ENCODE measurements at places on chromosomes 11 and 22. TPM values are rescaled to one million over a fixed set of nuclear protein-coding genes. Genes with fewer than 3 reads are reported as not detected.
A peak's percentile ranks its signal among the peaks of the same experiment; 100 is the strongest.

DNA sequence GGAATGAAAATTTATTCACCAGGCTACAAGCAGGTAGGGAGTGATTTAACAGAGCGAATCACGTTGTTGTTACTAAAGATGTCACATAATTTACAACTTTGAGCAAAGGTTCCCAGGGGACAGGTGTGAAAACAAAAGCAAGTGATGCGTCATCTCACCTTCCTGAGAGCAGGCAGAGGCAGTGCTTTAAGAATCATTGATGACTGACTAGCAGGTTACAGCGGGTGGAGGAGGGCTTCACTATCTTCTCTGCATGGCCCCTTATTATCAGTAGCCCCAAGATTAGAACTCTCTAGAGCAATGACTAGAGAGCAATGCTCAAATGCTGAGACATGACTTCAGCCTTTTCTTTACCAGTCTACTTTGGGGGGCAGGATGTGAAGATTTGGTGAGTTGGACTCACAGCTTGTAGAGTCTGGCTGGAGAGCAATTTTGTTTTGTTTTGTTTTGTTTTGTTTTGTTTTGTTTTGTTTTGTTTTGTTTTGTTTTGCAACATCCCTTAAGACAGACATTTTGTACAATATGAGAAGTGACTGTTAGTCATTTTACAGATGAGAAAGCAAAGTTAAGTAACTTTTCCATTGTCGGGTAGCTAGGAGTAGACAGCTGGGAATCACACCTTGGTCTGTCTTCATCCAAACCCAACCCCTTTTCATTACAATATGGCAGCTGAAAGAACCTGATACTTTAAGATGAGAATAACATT lies 84.8 kb downstream of the SLC1A2 start:
- peak; percentile 81 for DNase-seq

DNA sequence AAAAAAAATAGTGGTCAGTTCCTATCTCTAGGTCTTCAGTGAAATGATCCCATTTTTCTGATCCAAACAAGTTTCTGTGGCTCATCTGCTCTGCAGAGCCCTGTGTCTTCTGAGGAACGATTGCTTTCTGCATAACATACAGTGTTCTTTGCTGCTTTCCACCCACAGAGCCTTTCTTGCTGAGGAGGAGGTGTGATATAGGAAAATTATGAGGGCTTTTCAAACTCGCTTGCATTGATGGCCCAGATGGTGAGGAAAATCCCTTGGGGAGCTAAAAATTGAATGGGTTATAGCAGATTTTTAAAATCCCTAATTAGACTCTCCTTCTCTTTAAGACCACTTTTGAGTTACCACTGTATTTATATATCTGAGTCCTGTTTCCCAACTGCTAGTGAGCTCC lies 31.3 kb downstream of the JAM3 start:
- DNase-seq: no peak

- DNase-seq: peak; percentile 65
These were observed 16.0 kb downstream of the USH1C start for GRCh38 chr11:17528181-17528691.

DNA sequence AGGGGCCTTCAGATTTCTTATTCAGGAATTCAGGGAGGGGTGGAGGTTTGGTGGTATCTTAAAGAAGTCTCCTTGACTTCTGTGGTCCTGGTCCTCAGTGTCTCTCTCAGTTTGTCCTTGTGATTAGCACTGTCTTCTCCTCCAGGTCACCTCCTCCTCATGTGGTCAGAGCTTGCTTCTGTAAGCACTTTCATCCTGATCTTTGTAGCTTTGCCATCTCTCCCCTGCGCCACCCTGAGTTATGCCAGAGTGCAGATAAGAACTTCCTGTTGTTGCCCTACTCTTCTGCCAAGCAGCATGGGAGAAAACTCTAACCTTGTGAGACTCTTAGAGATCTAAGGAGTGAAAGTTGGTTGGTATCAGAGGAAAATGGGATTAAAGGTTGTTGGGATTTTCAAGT lies 30.9 kb downstream of the MICAL2 start:
- DNase-seq: no peak

GRCh38 chr11:5303626-5304025 lies 1.9 kb upstream of the OR51B4 start:
- DNase-seq: no peak

MMP8 gene
- not detected for total RNA-seq

FAM83F gene
- total RNA-seq: not detected

DNA sequence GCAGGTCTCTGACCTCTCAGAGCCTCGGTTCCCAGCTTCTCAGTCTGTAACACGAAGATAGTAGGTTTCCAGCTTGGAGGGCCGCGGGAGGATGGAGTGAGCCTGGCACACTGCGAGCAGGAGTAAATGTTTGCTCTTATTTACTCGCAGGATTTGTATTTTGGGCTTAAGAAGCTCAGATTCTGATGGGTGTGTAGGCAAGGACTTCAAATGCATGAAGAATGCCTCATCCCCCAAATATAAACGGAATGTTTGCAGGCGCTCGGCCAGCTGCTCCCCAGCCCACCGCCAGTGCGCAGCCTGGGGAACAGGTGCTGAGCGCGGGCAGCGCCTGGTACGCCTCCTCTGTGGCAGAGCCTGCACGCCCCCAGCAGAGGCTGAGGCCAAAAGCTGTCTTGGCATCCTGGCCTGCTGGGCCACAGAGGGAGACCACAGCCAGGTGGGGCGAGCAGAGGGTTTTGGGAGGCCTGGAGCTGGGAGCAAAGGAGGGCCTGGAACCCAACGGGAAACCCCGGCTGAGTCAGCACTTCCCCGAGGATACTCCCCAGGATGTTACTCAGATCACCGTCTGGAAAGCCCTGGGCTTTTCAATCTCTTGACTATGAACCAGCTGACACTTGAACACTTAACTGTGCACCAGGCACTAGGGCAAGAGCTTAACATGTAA lies 9.4 kb downstream of the EHD1 start:
- DNase-seq: peak; percentile 99

LGR4 gene
- 3.9 TPM for total RNA-seq

DNA sequence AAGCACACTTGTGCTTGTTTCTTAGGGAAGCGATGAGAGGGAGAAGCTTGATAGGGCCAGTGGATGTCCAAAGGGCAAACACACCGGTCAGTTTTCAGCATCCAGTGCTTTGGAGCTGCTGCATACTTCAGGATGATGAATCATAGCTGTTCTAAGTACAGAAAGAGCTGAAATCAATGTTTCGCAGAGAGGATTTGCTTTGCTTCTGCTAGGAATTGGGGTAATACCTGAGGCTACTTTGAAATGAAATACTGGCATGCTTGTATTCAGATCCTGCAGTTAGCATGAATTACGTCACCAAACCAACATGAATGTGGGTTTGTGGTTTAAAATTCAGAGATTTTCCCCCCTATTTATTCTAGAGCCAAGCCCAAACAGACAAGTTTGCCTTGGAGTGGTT lies 41.7 kb upstream of the SC5D start:
- peak; percentile 43 for DNase-seq

LRRC32 gene
- total RNA-seq: 0.06 TPM

- DNase-seq: peak; percentile 61
These were observed 122.5 kb downstream of the WNT11 start for GRCh38 chr11:76083563-76084451.

RASSF10 gene
- not detected for total RNA-seq

- DNase-seq: no peak
These were observed 77.5 kb upstream of the BID start for GRCh38 chr22:17851759-17852158.

DNA sequence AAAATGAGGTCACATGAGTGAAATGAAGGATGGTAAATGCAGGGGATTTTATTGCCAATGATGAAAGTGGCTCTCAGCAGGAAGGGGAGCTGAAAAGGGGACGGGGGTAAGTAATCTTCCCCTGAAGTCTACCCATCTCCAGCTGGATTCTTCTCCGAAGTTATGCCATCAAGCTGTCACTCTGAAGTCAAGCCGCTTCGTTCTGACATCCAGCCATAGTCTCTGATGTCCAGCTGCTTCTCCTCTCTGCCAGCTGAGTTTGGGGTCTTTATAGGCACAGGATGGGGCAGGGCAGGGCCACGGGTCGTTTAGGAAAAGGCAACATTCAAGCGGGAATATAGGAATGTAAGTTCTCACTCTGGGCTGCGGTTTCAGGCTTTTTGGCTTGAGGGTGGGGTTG lies 181.9 kb upstream of the ANO3 start:
- no peak for DNase-seq

DNA sequence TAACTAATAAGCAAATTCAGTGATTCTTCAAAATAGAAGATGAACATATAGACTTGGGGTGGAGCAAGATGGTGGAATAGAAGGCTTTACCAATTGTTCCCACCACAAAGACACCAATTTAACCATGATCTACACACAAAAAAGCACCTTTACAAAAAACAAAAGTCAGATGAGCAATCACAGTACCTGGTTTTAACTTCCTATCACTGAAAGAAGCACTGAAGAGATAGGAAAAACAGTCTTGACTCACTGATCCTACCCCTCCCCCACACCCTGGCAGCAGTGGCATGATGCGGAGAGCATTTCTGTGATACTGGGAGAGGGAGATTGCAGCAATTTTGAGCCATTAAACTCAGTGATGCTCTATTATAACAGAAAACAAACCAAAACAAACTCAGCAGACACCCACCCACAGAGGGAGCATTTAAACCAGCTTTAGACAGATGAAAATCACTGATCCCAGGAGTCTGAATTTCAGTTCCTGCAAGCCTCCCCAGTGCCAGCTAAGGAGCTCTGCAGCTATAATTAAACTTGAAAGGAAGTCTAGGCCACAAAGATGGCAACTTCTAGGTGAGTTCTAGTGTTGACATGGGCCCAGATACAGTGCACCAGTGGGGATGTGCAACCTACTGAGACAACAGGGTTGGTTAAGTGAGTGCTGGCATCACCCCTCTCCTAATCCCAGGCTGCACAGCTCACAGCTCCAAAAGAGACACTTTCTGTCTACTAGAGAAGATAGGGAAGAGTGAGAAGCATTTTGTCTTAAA lies 161.8 kb upstream of the GRIA4 start:
- DNase-seq: no peak

PARVA gene
- 49.6 TPM for total RNA-seq

ASCL2 gene
- not detected for total RNA-seq

- no peak for DNase-seq
These were observed 15.3 kb downstream of the CLPB start for GRCh38 chr11:72418834-72419560.

GRCh38 chr22:20799449-20799848 lies 25.5 kb downstream of the SERPIND1 start:
- DNase-seq: no peak

Measured in LHCN-M2 (cell line).